ENCODE measurements at places on chromosomes 5 and 9. TPM values are rescaled to one million over a fixed set of nuclear protein-coding genes. Genes with fewer than 3 reads are reported as not detected.

The PCDHGA10 gene
- total RNA-seq: 14.7 TPM

The CCL19 gene
- not detected for total RNA-seq

The NRG2 gene
- total RNA-seq: 0.73 TPM

The PCDHGC3 gene
- 94.1 TPM for total RNA-seq

The GARIN3 gene
- not detected for total RNA-seq

The LHX3 gene
- under 0.01 TPM for total RNA-seq

The CCDC152 gene
- total RNA-seq: 5.8 TPM

The HTR1A gene
- not detected for total RNA-seq

The FAM78A gene
- 0.29 TPM for total RNA-seq

Data from smooth muscle cell of trachea (primary cell).